Endothelial cell of coronary artery (primary cell): ENCODE measurements at places on chromosomes 3 and 15. TPM values are rescaled to one million over a fixed set of nuclear protein-coding genes. Genes with fewer than 3 reads are reported as not detected.

The SPINK8 gene
- total RNA-seq = not detected in 2 replicates

The C3orf38 gene
- 19.3 and 22.5 TPM in 2 replicates for total RNA-seq

The SAMD7 gene
- not detected in 2 replicates for total RNA-seq

The GCSAM gene
- total RNA-seq = not detected in 2 replicates

The CNOT10 gene
- total RNA-seq = 28.5 and 32.8 TPM in 2 replicates

The AQP9 gene
- not detected in 2 replicates for total RNA-seq

The GOLGB1 gene
- total RNA-seq = 46.2 TPM in 2 replicates

The CHL1 gene
- not detected in 2 replicates for total RNA-seq

The BFSP2 gene
- not detected in 2 replicates for total RNA-seq

The ATP13A5 gene
- not detected in 2 replicates for total RNA-seq

The SNTN gene
- not detected in 2 replicates for total RNA-seq

The USP3 gene
- total RNA-seq = 35.3 and 41.9 TPM in 2 replicates

The DAG1 gene
- 23.4 and 32.8 TPM in 2 replicates for total RNA-seq

The NR2F2 gene
- 9.4 and 13.7 TPM in 2 replicates for total RNA-seq

The POMGNT2 gene
- total RNA-seq = 4.9 and 6.6 TPM in 2 replicates

The SERPINI2 gene
- total RNA-seq = not detected in 2 replicates

The COL8A1 gene
- total RNA-seq = 55.0 and 686 TPM in 2 replicates

The PLIN1 gene
- 0.09 and 0.18 TPM in 2 replicates for total RNA-seq
